Brain pericyte (primary cell): ENCODE measurements at places on chromosomes 13 and 19.

GRCh38 chr19:30361107-30361447, 11.1 kb upstream of the ZNF536 start:
- no peak for DNase-seq

- DNase-seq: no peak
These were observed 263.6 kb upstream of the GPC6 start for GRCh38 chr13:92963029-92963428.

DNA sequence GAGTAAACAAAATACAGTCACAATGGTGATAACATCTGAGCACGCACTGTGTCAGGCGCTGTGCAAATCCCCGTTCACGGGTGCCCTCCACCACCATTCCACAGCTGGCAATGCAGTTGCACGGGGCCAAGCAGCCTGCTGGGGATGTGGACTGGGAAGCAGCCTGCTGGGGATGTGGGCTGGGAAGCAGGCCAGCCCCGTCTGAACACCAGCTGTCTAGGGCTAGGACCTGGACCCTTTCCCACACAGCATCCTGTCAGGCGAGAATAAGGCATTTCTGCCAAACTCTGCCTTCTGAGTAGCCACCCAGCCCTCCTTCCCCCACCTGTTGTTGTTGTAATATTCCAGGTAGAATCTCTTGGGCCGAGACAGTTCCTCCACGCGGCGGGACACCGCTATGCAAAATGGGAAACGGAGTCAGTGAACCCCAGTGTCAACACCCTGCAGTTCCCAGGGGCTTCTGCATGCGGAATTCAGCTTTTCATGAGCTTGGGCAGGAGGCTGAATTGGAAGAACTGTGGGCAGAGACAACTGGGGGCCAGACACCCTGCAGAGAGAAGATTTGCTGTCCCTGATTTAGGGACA, 27.8 kb upstream of the MIER2 start:
- DNase-seq: peak; percentile 34

GRCh38 chr13:73715911-73716510, 418.2 kb downstream of the KLF12 start:
- no peak for DNase-seq

DNA sequence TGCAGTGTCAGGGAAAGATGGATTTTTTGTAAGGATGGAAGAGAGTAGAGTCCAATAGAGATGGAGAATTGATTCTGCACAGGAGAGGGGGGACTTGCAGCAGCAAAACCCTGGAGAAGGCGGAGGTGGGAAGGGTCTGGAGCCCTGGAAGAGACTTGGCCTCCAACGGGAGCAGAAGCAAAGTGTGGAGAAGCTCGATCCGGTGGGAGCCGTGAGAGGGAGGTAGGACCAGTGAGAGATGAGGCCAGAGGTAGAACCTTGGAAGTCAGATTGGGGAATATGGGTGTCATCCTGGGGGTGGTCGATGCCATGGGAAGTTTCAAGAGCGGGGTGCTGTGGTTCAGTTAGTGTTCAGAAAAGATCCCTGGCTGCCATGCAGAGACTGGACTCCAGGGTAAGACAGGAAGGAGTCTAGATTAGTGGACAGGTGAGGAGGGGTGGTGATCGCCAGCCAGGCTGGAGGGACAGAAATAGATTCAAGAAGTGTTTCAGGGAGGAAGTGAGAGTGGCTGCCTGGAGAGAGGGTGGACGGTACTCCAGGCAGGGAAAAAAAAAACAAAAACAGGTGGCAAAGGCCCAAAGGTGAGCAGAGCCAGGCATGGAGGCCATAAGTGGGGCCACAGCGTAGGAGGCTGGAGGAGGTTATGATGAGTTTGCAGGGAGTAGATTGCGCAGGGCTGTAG, 2.6 kb downstream of the PPP5C start:
- no peak for DNase-seq

GRCh38 chr19:48660852-48661710, 11.7 kb downstream of the NTN5 start:
- DNase-seq: peak; percentile 69

- DNase-seq: no peak
These were observed 1.5 kb upstream of the NTN5 start for GRCh38 chr19:48674216-48674809.

- DNase-seq: peak; percentile 29
These were observed 122.1 kb downstream of the COG6 start for GRCh38 chr13:39777527-39778061.

DNA sequence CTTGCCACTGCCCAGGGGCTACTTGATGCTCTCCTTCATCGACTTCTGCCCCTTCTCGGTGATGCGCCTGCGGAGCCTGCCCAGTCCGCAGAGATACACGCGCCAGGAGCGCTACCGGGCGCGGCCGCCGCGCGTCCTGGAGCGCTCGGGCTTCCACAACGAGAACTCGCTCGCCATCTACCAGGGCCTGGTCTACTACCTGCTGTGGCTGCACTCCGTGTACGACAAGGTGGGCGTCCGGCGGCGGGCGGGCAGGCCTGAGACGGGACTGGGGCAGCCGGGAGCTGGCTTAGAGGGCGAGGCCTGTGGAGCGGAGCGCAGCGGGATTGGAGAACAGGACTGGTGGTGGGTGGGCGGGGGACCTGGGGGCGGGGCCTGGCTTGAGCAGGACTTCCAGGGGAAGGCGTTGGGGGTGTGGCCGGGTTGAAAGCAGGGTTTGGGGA, 12.7 kb upstream of the PSMD8 start:
- no peak for DNase-seq

- DNase-seq: no peak
These were observed 129.4 kb downstream of the PCDH9 start for GRCh38 chr13:67100730-67101129.

DNA sequence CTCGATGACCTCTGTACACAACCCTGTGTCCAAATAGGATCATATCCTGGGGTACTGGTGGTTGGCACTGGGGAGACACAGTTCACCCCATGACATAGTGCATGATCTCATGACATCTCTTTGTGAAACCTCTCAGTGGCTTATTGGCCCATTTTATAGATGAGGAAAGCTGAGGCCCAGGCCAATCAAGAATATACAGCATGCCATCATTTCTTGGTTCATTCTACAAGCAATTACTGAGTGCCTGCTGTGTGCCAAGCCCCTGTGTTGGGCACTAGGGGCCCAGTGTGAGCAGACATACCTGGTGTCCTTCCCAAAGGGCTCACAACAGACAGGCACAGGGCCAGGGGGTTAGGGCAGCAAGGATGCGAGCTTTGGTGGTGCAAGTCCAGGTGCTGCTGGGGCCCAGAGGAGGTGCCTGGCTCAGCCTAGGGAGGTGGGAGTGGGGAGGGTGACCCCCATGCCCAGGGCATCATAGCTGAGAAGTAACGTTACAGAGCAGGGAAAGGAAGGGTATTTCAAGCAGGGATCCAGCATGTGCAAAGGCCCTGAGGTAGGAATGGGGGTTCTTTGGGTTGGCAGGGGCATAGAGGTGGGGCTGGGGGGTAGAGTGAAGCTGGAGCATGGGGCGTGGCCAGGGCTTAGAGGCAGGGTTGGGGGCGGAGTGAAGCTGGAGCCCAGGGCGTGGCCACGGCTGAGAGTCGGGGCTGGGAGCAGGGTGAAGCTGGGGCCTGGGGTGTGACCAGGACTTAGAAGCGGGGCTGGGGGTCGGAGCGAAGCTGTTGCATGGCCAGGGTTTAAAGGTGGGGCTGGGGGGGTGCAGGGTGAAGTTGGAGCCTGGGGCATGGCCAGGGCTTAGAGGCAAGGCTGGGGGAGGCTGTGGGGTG, 20.7 kb downstream of the COLGALT1 start:
- no peak for DNase-seq

- no peak for DNase-seq
These were observed 52.8 kb downstream of the RUBCNL start for GRCh38 chr13:46334035-46334822.

- no peak for DNase-seq
These were observed 29.5 kb upstream of the SACS start for GRCh38 chr13:23462815-23463559.

- DNase-seq: no peak
These were observed 167.5 kb upstream of the UBL3 start for GRCh38 chr13:30017880-30018279.

GRCh38 chr19:4015705-4016402, 8.3 kb downstream of the PIAS4 start:
- DNase-seq: no peak

DNA sequence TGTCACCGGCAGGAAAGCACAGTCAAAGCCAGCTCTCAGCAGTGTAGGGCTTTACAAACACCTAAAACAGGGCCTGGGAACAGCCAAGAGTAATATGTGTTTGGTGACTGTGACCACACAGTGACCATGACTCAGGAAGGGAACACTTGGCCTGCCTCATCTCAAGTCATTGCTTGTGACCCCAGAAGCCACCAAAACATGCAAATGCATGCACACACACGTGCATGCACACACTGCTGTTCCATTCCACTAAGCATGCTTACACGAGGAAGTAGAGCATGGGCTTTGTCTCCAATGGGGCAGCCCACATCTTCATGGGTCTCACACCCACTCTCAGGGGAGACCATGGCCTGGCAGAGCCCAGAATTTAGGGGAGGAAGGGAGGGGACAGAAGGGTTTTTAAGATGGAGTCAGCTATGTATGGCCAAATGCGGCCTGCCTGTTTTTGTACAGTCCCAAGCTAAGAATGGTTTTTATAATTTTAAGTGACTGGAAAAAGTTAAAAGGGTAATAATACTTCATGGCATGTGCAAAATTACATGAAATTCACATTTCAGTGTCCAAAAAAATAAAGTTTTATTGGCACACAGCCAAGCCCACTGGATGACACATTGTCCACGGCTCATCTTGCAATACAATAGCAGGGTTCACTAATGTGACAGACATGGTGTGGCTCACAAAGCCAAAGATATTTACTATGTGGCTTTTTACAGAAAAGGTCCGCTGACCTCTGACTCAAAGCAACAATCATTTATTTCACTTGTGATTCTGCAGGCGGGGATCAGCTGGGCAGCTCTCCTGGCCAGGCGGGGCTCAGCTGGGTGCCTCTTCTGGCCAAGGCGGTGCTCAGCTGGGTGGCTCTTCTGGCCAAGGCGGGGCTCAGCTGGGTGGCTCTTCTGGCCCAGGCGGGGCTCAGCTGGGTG, 17.3 kb downstream of the ZFR2 start:
- no peak for DNase-seq

DNA sequence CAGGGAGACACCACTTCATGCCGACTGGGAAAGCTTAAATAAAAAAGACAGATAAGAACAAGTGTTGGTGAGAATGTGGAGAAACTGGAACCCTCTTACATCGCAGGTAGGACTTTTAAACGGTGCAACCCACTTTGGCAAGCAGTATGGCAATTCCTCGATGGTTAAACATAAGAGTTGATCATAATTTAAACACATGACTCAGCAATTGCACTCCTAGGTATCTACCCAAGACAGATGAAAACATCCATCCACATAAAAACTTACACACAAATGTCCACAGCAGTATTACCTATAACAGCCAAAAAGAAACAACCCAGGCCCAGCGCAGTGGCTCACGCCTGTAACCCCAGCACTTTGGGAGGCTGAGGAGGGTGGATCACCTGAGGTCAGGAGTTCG, 21.9 kb downstream of the FLT1 start:
- DNase-seq: no peak

GRCh38 chr13:112062571-112063570, 4.1 kb upstream of the SOX1 start:
- no peak for DNase-seq

GRCh38 chr19:51503896-51504295, 2.3 kb upstream of the SIGLEC12 start:
- no peak for DNase-seq

DNA sequence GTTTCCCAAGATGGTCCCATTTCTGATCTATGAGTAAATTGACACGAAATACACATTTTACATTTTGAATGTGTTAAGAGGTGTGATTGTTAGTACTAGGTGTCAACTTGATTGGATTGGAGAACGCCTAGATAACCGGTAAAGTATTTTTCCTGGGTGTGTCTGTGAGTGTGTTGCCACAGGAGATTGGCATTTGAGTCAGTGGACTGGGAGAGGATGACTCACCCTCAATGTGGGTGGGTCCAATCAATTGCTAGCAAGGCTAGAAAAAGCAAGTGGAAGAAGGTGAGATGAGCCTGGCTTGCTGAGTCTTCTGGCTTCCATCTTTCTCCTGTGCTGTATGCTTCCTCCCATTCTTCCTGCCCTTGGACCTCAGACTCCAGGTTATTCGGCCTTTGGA, 960.7 kb upstream of the PCDH9 start:
- no peak for DNase-seq

DNA sequence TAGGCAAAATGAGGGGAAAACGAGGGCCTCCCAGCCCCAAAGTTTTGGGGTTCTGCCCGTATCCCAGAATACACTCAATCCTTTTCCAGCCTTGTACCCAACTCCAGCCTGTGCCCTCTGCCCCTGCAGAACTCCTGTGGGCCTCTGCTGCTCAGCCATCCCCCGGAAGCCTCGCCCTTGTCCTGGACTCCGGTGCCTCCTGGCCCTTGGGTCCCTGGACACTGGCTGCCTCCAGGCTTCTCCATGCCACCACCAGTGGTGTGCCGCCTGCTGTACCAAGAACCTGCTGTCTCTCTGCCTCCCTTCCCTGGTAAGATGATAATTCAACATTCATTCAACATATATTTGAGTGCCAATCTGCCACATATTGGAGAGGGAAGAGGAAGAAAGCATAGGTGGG, 3.8 kb downstream of the DMRTC2 start:
- DNase-seq: no peak

DNA sequence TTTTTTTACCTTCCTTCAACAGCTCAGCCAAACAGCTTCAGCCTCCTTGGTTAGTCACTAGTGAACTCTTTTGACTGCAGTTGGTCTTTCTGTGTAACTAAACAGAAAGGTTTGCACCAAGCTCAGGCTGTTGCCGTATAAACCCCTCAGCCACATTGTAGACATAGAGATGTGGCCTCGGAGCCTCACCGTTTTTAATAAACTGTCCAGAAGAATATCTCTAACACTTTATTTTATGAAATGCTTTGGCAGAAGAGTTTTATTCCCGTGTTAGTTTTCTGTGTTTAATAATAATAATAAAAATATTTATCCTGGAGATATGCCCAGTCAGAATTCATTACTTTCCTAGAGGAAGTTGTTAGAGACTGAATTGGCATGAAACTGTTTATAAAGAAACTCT, 171.7 kb upstream of the MAB21L1 start:
- DNase-seq: no peak

DNA sequence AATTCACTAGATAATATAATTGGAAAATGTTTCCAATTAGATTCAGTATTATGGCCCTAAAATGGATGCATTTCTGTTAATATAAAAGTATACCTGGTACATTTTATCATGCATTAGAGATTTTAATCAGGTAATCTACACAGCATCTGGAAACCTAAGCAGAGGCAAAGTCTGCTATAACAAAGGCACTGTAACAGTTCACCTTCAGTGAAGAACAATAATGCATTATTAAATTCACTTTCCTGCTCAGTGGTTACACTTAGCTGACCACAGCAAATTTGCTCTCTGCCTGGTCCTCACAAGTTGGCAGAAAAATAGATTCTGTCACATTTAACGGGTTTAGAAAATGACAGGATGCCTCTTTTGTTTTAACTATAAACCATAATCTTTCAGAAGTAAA, 326.9 kb downstream of the DACH1 start:
- no peak for DNase-seq

DNA sequence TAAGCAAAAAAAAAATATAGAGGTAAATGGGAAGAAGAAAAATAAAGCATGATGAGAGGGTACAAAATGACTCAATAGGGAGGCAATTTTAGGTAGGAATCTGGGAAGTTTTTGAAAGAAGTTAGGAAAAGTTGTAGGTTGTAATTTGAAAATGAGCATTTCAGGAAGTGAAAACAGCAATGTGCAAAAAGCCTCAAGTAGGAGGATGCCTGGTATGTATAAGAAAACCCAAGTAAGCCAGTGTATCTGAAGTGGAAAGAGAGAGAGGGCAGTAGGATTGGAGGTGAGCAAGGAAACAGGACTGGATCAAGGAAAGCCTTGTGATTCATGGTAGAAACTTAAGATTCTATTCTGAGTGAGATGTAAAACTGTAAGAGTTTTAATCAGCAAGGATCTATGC, 121.6 kb upstream of the SPRY2 start:
- DNase-seq: no peak

- DNase-seq: no peak
These were observed 634.6 kb upstream of the ARGLU1 start for GRCh38 chr13:107202371-107203023.
